Stimulated activated CD4-positive, alpha-beta T cell treated with anti-CD3 and anti-CD28 coated beads, Interleukin-2, amount 100 ng/mL, for 24 hours (primary cell): ENCODE measurements at places on chromosomes 1 and 21.
A peak's percentile ranks its signal among the peaks of the same experiment; 100 is the strongest.

GRCh38 chr1:65477414-65478378 lies 57.2 kb downstream of the LEPR start:
- no peak for DNase-seq

GRCh38 chr1:51154776-51155175 lies 52.7 kb downstream of the C1orf185 start:
- DNase-seq: no peak

DNA sequence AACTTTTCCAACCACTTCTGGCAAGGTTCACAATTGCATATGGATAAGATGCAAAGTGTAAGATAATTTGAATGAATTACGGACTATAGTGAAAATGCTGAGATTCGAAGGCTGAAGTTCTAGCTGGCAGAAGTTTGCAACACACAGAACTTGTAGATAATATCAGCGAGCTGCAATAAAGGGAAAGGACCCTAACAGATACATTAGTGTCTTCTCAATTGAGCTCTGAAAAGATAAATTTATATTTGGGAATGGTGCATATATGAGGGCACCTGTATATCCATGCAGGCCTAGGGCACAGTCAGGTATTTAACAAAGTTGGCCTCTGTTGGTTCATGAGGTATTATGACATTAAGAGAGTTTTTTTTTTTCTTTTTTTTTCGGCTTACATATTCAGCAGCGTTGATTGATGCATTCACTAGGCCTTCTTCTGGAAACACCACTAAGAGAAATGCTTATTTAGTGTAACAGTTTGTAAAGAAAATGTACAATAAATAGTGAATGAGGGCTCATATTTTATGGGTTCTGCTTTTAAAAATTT lies 2.2 kb downstream of the NFIA start:
- DNase-seq: no peak

DNA sequence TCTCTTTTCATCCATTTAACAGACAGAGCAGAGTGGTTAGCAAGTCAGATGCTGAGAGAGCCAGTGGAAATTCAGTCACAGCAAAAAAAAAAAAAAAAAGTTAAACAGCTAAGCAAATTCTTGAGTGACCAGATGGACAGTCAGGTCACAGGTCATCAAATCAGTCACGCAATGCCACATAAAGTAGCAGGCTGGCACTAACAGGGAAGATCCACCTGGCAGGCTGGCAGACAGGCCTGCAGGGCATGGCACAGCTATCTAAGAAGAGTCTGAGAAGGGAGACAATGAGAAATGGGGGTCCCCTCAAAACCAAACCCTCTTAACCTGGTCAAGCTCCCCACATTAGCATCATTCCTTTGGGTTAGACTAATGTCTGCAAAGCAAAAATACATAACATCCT lies 371.9 kb downstream of the TTLL7 start:
- no peak for DNase-seq

DNA sequence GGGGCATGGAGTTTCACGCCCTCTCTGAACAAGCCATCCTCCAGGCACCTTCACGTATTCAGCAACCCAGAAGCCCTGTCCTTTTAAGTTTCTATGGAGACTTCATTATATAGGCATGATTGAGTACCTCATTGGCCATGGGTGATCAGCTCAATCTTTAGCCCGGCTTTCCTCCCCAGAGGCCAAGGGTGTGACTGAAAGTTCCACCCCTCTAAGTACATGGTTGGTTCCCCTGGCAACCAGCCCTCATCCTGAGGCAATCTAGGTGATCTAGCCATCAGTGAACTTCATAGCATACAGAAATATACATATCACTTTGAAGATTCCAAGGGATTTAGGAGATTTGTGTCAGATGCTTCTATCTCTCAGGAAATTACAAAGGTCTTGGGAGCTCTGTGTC lies 21.3 kb upstream of the DHX9 start:
- no peak for DNase-seq

DNA sequence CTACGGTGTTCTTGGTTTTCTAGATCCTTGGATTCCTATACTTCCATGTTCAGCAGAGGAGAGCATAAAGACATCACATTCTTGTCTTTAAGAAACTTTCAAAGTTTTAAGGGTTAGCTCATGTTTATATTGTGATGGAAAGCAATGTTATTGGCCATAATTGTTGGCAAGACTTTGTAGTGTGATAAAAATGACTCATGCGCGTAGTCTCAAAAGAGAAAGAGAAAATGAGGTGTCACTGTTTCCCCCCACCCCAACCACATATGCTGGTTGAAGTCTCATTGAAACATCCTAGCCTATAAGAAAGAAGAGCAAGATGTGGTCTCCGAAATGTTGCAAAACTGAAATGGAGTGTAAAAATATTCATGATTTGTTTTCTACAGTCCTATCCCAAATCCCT lies 348.8 kb downstream of the PTBP2 start:
- DNase-seq: no peak

DNA sequence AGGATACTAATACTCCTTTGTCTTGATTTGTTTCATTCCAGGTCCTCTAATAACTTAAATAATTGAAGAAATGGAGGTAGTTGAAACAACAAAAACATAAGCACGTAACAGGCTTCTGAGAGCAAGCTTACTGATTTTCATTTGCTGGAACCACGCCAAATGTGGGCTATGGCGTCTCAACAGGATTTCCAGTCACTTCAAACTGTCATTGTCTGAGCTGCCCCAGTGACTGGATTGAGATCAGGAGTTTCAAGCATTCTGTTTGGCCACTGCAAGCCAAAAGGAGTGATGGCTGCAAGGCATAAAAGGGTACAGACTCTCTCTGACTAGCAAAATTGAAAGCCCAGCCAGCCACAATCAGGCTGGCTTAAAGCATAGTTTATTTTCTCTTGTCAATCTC lies 289.9 kb downstream of the DPYD start:
- no peak for DNase-seq

GRCh38 chr1:245878585-245878984 lies 628.5 kb downstream of the SMYD3 start:
- no peak for DNase-seq

DNA sequence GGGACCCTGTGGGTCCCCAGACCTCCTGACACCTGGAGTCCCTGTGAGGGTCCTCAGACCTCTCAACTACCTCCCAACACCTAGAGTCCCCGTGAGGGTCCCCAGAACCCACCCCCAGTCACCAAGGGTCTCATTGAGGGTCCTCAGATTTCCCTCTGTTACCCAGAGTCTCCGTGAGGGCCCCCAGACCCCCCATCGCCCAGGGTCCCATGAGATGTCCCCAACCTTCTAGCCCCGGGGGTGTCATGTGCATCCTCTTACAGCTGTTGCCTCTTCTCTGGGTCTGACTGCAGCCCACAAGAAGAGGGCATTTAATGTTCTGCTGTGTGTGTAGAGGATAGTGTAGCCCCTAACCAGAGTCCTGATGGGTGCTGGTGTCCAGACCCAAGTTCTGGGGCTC lies 2.0 kb upstream of the GJC2 start:
- no peak for DNase-seq

DNA sequence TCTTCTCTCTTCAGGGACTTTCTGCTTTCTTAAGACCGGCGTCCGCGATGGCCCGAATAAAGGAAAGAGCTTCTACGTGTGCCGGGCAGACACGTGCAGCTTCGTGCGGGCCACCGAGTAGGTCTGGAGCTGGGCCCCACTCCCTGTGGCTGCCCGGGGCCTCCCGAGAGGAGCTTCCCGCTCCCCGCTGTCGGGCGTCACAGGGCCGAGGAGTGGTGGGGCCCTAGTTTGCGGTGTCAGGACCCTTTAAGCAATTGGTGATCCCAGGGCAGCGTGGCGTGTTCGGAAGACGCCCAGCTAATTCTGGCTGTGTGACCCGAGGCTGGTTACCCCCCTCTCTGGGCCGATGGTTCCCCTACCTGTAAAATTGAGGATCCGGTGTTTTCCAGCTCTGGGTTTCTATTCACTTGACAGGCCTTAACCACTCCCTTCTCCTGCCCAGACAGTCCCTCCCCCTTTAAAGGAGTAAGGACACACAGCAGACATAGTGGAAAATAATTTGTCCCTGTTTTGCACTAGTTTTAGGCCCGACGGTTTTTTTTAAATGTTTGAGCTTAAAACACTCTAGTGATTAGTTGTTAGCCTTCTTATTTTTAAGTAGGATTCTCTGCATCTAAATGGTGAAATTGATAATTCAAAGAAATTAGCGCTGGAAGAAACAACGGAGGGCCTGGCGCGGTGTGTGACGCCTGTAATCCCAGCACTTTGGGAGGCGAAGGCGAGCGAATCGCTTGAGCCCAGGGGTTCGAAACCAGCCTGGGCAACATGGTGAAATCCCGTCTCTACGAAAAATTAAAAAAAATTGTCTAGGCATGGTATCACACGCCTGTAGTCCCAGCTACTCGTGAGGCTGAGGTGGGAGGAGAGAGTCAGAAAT lies 553 bp downstream of the TTF2 start:
- DNase-seq: no peak

GRCh38 chr1:149995927-149996326 lies 14.6 kb downstream of the OTUD7B start:
- no peak for DNase-seq

GRCh38 chr1:1941211-1941841 lies 22.2 kb upstream of the TMEM52 start:
- no peak for DNase-seq

DNA sequence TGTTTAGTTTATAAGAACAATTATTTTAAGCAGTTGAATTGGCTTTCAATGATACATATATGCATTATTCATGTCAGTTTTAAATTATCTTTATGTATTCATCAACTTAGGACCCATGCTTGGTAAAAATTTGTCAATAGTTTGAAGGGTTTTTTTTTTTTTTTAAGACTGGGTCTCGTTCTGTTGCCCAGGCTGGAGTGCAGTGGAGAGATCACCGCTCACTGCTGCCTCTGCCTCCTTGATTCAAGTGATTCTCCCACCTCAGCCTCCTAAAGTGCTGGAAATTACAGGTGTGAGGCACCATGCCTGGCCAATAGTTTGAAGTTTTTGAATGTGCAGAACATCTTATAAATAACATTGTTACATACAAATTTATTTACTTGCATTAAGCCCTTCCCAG lies 1671.0 kb upstream of the B3GALT2 start:
- no peak for DNase-seq

- DNase-seq: no peak
These were observed 10.8 kb downstream of the LRRC8D start for GRCh38 chr1:89831462-89832120.

- no peak for DNase-seq
These were observed at the start of gene UMODL1 for GRCh38 chr21:42071146-42071737. TSS of gene UMODL1 (plus strand) at chr21:42071317. CDS start at chr21:42071317, 0 bp downstream.

DNA sequence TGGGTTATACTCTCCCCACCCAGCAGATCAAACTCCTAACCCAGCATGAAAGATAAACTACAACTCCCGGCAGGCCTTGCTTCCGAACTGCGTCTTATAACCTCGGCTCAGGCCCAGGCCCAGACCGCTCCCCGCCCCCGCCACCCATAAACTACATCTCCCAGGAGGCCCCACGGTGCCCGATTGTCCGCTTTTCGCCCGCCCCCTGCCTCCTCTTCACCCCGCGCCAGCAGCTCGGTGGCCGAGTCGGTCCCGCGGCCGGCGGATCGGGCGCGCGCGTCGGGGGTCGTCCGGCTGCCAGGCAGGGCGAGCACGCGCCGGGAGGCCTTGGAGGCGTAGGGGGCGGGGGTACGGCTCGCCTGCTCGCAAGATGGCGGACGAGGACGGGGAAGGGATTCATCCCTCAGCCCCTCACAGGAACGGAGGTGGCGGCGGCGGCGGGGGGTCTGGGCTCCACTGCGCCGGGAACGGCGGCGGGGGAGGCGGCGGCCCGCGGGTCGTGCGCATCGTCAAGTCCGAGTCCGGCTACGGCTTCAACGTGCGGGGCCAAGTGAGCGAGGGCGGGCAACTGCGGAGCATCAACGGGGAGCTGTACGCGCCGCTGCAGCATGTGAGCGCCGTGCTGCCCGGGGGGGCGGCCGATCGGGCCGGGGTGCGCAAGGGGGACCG lies at the start of gene SNX27:
TSS of gene SNX27 (plus strand) at position 219 of the 669 bp plus-strand sequence. CDS start at position 371, 152 bp downstream.
- peak; percentile 88 for DNase-seq

DNA sequence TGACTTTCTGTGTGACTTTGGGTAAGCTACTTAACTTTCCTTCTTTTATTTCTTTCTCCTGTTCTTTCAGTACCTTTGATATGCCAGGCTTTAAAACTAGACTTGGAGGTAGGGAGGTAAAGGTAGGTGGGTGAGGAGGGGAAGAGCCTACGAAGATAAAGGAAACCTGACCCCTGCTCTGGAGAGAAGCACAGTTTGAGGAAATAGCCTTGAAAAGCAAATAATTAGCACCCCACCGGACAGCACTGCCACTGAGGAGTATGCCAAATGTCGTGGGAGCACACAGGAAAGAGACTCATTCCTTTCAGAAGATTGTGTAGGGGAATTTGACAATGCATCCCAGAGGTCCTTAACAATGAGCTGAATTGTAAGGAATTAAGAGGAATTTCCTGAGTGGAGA lies 65.2 kb upstream of the SPAG17 start:
- DNase-seq: no peak

GRCh38 chr1:30165116-30165515 lies 558.3 kb downstream of the MATN1 start:
- DNase-seq: no peak

DNA sequence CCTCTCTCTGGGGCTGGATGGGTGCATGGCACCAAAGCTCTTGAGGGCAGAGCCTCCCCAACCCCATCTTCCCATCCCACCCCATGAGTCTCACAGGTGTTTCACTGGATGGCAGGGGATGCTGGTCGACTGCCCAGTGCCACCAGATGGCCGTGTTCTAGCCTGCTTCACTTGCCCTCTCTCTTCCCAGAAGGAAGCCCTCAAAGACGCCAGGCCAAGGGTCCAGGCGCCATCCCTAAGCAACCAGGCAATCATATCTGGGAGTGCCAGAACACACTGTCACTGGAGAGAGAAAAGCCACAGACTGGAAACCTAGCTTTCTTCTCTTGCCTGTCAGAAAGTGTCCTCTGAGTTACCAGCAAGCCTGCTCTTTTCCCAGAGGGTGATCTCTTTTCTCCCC lies 26.7 kb downstream of the PIGM start:
- no peak for DNase-seq

- no peak for DNase-seq
These were observed 33.3 kb downstream of the PIK3CD start for GRCh38 chr1:9684801-9685200.

- DNase-seq: no peak
These were observed 2.8 kb downstream of the RGS8 start for GRCh38 chr1:182681568-182681912.

DNA sequence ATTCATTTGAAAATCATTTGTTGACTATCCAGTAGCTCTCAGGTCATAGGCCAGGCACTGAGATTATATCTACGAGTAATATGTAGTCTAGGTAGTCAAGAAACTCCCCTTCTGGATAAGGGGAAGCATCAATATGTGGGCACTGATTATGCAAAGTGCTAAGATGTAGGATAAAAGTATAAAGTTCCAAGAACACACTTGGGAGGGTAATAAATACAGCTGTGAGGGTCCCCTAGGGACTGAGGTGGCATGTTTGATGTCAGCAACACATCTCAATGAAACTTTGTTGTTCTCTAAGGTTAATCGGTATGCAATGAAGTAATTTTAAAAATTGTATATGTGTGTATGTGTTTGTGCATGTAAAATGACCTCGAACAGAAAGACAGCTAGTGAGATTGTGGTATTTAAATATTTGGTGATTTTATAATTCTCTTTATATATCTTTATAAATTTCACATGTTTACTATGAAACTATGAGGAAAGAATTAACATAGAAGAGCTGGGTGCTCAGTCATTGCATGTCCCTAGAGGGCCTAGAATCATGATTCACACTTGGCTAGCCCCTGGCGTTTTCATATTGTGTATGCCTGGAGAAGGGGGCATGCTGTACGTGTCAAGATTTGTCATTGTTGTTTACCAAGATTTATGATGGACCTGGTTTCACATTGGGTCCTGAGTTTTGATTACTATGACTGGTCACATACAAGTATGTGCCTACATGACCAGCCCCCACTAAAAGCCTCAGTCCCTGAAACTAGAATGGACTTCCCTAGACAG lies 140.1 kb upstream of the DUSP10 start:
- DNase-seq: no peak
